Posterior cingulate gyrus (tissue), 11 donors: ENCODE measurements at places on chromosomes 6 and 20.

- no peak for DNase-seq
Observed at GRCh38 chr6:110020888-110021287, 42.8 kb downstream of the GPR6 start.

DNA sequence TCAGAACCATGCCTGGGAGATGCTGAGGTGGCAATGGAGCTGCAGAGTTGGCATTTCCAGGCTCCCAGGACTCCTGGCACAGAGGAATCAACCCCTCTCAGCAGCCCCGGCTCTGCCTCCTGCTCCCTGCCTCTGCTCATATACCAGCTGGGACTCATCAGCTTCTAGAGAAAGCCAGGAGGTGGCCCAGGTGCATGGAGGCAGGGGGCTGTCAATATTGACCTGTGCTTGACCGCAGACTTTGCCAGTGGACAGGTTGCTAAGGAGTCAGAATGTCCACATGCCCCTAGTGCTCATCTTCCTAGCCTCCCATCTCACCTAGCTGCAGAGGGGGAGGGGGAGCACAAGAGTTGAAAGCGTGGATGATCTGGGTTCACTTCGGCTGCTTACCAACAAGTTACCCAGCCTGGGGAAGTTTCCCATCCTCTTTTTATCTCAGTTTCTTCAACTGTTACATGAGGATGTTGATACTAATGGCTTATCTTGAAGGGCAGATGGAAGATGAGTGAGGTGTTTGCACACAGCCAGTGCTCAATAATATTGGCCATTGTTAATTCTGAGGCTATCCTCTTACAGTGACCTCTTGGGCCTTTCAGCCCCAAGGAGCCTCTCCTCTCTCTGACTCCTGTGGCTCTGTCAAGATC lies 9.2 kb upstream of the SCRT2 start:
- no peak for DNase-seq

DNA sequence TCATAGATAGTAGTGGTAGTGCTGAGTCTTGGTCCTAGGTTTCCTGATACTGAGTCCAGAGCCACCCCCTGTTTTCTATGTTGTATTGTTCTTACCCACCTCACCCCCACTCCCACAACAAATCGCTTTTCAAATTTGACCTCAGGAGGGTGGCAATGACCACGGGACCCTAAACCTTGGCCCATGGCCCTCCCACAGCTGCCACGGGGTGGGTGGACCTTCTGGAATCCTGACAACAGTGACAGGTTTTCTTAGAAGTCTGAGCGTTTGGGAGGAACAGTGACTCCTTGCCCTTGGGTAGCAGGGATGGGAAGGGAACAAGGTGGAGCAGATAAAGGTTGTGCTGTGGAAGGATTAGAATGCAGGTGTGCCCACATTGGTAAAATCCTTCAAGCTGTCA lies 36.9 kb downstream of the TGM3 start:
- DNase-seq, result no peak

DNA sequence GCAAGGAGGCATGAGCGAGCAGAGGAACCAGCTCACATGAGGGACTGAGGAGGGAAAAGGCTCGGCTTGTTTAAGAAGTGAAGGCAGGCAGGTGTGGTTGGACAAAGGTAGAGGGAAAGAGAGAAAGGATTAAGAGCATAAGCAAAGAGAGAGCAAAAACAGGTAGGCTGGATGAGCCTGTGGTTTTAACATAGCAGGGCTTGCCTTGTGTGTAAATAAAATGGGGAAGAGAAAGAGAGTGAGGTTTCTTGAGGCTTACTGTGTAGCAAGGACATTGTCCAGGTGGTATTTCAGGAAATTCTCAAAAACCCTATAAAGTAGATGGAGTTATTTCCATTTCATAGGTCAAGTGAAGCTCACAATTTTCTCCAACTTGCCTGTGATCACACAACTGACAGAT lies 93.9 kb upstream of the HDAC2 start:
- DNase-seq, result no peak

DNA sequence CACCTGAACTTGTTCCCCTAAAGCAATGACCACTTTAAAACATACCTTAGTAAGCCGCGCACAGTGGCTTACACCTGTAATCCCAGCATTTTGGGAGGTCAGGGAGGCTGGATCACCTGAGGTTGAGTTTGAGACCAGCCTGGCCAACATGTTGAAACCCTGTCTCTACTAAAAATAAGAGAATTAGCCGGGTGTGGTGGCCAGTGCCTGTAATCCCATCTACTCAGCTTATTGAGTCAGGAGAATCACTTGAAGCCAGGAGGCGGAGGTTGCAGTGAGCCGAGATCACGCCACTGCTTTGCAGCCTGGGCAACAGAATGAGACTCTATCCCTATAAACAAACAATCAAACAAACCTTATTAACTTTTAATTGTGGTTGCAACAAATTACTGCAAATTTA lies 1.6 kb upstream of the RAET1E start:
- no peak for DNase-seq

DNA sequence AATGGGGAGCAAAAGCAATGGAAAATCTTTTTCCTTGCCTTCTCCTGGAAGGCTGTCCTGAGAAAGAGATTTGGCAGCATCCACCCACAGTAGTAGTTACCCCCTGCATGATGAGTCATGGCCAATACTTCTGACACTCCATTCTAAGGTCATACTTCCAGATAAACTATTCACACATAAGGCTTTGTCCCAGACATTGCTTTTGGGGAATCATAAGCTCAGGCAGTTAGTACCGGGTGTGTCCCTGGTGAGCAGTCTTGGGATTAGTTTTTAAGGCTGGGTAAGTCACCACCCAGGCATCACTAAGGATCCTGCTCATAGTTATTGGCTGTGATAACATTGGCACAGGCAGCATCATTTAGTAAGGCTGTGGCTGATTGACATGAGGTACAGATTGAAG lies 160.6 kb upstream of the GGTLC1 start:
- DNase-seq, result no peak

DNA sequence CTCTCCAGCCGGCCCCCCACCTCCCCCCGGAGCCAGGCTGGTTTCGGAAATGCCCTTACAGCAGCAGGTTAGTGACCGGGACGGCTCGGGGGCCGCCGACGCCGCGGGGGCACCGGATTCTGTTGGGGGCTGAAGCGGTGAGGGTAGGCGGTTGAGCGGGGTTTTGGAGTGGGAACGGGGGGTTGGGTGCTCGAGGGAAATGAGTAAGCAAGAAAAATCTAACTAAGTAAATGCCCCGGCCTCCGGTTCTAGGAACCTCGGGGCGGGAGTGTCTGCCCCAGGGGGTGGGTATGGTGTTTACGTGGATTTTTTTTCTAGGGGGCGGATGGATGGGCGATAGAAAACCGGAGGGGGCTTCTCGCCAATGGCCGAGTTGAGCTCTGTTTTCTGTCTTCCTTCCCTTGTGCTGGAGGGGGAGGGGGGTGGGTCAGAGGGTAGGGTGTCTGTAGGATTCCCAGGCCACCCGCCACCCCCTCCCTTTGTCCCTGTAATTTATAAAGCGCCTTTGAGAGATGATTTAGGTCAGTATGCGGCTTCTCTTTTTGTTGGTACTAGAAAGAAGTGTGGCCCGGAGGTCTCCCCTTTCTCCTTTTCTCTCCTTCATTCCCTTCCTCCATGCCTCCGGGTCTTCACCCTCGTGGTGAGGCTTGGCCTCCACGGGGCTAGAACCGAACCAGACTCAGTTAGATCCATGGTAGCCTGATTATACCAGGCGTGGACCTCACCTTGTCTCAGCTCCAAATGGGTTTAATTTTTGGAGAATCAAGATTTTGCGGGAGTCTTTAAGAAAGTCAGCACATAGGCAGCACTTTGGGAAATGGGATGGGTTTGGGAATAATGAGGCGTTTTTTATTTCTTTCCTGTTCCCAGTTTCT lies 2.3 kb downstream of the E2F3 start:
- peak; percentile 77 for DNase-seq

DNA sequence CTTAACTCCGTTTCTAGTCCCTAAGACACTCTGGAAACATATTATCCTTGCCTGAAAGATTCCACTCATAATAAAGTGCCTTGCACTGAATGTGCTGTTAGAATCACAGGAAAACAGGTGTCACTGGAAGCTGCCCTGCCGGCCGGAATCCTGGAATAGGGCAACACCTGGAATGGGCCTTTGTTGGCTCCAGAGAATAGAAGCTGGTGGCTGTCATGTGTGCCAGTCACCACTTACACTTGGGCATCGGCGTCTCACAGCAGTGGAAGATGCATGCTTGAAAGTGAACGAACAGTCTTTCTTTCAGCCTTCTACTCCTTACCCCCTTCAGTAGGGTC lies 90.8 kb upstream of the AFDN start:
- DNase-seq, result no peak

- no peak for DNase-seq
Observed at GRCh38 chr6:55290736-55291135, 36.5 kb upstream of the GFRAL start.

GRCh38 chr20:52978851-52979250 lies 6.7 kb downstream of the TSHZ2 start:
- DNase-seq, result no peak
